ENCODE measurements at places on chromosomes 7 and 10.

DNA sequence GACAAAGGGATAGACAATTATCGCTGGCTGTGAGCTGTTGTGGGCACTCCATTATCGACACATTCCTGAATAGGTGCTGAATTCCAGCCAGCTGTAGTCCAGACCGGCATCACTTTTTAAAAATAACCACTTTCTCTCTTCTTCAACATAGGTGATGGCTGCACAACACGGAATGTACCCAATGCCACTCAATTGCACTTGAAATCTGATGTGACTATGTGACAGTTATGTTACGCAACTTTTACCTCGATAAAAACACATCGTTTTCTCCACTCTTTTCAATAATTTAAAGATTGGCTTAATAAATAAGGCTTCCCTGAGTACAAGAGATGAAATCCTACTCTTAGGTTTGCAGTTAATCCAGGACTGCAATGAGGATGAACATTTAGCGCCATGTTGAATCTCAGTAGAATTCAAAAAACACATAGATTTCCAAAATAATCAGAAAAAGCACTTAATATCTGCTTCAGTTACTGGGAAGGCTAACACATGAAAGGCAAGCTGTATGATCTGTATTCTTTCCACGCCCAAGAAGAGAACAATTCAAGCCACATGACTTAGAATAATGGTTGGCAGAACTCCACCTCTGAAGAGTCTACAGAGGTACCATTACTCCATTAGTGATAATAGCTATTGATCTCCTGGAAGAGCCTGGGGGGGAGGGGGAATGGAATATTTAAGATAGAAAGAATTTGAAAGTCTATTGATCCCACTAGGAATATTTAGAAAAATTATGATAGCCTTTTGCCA lies 3.6 kb downstream of the YWHAG start:
- DNase-seq, result no peak

- DNase-seq, result no peak
Measured at GRCh38 chr10:29559996-29560395, 74.8 kb downstream of the SVIL start.

GRCh38 chr7:8226501-8226900 lies 35.5 kb downstream of the ICA1 start:
- no peak for DNase-seq

DNA sequence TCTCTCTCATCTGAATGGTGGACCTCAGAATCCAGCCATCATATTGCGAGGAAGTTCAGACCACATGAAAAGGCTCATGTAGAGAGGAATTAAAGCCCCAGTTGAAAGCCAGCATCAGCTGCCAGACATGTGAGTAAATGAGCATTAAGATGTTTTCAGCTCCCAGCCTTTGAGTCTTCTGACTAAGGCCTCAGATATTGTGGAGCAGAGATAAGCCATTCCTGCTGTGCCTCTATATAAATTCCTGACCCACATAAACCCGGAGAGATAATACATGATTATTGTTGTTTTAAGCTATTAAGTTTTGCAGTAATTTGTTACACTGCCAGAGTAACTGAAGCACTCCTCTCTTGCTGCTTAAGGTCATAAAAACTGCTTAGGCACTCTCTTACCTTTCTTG lies 14.6 kb downstream of the FAM149B1 start:
- DNase-seq, result no peak

- DNase-seq, result no peak
Measured at GRCh38 chr7:52161483-52161882, 844.9 kb upstream of the COBL start.

DNA sequence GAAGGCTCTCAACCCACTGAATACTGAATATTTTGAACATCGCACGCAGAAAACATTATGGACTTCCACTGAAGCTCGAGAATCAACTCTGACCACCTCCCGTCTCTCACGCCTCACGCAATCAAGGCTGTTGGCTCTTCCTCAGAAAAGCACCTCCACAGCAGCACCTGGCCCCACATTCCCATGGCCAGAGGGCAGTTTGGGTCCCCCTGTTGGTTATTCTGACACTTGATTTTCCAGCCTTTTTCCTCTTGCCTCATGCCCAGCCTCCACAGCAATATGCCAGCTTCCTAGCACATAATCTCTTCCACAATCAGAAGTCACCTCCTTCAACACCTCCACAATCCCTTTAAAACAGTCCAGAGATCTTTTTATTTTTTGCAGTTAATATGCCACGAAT lies 55.9 kb downstream of the SVOPL start:
- no peak for DNase-seq

- no peak for DNase-seq
Measured at GRCh38 chr10:120984221-120984620, 133.1 kb downstream of the WDR11 start.

DNA sequence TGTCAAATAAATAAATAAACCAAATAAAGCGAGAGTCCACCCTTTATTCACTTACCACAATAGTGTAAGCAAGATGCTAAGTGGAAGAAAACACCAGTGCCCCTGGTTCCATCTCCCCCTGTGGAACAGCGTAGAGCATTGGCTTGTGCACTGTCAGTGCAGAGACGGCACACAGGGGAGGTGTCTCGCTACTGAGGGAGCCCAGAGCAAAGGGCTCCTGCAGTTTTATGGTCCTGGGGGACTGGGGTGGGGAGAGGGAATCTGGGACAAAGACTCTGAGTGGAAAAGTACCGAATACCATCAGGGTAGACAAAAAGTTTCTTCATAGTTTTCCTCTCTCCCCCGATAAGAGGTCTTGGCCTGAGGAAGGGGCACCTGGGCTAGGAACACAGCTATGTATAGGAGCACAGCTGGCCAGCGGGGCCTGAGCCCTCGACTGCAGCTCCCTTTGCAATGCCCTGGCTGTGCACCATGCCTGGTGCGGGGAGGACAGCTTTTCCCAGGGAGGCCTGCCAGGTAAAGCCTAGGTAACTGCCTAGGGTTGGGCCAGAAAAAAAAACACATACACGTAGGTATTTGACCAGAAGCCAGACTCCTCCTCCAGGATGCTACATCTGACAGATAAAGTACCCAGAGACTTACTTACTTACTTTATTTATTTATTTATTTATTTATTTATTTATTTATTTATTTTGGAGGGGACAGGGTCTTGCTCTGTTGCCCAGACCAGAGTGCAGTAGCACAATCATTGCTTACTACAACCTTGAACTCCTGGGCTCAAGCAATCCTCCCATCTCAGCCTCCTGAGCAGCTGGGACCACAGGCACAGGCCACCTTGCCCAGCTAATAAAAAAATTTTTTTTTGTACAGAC lies 88.8 kb upstream of the KIF5B start:
- no peak for DNase-seq

DNA sequence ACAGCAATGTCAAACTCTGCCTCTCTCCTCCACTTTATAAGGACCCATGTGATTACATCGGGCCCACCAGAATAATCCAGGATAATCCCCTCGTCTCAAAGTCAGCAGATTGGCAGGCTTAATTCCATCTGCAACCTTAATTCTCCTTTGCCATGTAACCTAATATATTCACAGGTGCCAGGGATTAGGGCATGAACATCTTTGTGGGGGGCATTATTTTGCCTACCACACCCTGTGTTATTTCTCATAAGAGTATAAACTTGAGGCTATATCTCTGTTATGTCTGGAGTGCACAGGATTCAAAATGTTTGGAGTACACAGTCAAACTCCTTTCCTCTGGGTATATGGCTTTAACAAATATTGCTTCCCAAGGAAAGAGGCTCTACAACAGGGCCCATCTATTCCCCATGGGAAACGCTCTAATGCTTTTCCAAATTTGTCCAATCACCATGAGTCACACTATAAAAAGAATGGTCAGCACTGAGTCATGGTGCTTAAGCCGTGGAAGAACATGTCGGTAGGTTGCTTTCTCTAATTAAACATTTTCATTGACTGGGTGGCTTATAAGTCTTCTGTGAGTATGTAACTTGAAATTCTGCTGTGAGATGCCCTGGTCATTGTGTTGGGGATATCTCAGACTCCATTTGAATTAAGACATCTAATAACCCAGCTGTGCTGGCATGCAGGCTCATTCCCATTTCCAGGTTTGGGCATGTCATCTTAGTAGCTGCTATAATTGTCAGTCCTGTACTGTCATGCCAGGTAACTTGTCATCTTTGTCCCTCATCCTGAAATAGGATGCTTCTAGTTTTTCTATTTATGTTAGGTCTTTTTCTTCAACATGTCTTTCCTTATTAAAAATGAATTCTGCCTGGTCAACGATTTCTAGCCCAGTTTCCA lies 11.5 kb upstream of the AKR1B10 start:
- DNase-seq, result no peak

- no peak for DNase-seq
Measured at GRCh38 chr7:25732766-25733217, 419.2 kb upstream of the NFE2L3 start.

DNA sequence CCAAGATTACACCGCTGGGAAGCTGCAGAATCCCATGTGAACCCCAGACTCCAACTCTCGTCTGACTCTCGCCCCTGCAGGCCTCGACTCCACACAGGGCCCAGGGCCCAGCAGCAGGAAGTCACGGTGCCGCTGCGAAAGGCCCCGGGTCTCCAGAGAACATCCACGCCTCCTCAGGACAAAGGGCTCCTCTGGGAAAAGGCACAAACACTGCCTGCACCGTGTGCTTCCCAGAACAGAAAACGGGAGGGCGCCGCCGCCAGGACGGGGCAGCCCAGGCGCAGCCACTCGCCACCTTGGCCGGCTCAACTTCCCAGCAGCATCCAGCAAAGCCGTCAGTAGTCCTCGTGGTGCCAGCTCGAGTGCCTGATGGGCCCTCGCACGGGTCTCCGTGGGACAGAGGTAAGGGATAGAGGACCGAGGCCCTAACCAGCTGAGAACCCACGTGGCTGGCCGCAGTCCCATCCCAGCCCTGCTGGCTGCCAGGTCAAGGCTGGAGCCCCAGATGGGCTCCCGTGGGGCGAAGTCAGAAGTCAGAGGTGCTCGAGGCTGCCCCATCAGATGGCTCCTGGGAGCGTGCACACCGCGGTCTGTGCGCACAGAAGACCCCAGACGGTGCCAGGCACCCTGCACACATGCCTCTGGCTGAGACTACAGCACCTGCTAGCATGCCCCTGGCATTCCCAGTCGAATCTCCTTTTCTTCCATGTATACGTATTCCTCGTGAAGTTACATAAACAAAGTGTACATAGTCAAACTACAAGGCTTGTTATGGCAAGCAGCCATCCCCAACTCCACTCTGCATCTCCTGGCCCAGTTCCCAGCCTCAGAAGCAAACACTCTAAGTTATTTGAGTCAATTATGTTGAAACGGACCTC lies 60.2 kb downstream of the MAD1L1 start:
- no peak for DNase-seq

DNA sequence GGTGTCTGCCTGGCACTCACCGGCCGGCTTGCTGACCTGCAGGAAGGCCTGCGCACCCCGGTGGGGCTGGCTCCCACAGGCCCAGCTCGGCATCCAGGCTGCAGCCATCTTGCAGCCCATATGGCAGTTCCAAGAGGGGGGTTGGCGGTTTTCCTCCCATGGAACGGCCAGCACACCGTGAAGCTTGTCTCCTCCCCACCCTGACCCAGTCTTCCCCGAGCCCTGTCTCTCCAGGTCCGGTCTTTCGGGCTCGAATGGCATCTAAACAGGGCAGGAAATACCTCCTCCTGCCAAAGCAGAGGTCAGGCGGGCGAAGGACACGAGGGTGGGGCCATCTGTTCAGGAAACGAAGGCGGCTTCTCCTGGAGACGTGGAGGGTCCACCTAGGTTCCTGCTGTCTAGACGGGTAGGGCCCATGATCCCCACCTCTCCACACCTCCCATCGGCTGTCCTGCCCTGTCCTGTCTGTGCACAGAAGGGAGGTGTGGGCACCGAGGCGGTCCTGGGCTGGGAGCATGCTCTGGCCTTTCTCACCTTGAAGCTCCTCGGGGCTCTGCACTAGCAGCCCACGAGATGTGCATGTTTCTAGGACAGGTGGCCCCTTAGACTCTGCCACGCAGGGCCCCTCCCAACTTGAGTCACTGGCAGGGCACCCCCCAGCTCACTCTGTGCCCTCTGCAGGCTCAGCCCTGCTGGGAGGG lies 113.7 kb upstream of the DIP2C start:
- DNase-seq, result no peak
